ENCODE measurements at places on chromosomes 5 and 9.

- no peak for DNase-seq
These were observed 586.0 kb downstream of the CCDC171 start for GRCh38 chr9:16138561-16139491.

DNA sequence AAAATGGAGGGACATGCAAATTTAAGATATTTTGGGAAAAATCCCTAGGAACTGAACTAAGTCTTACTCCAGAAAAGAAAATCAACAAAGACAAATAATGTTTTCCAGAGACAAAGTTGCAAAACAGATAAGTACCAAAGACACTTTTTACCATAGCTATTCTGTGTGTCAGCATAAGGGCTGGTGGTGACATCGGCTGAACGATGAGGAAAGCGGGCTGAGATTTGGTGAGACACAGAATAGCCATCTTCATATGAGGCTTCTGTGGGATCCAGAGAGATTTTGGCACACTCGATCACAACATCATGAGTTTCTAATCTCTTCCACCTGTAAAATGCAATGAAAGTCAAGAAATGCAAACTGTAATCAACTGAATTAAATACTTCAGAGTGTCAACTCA lies 32.3 kb downstream of the TSC1 start:
- no peak for DNase-seq

DNA sequence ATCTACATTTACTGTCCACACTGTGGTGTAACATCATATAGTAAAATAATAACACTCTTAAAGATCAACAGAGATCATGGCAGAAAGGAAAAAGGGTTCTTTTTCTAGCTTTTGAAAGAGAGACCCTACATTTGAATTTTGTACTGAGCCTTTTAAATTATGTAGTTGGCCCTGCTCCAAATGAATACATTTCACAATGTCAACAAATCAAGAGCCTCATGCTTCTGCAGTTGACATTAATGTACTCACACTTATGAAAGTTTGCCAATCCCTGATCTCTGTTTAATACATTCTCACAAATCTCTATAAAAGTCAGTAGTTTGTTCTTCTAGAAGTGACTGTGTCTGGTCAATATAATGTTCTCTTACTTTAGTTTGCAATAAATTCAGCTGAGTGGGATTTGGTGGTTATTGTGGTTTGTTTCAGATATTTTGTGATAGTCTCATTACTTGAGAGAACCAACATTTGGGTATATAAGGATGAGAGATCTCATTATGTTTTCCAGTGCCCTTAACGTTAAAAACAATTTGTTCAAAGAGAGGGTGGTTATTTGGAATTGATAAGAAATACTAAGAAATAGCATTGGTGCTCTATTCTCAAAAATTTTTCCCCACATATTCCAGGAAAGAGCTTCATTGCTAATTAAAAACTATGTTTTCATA lies 277.8 kb upstream of the FTMT start:
- DNase-seq, result no peak

- no peak for DNase-seq
These were observed 970.9 kb upstream of the NUDT12 start for GRCh38 chr5:104533498-104533897.

GRCh38 chr9:107172979-107173347 lies 110.1 kb upstream of the RAD23B start:
- DNase-seq, result no peak

DNA sequence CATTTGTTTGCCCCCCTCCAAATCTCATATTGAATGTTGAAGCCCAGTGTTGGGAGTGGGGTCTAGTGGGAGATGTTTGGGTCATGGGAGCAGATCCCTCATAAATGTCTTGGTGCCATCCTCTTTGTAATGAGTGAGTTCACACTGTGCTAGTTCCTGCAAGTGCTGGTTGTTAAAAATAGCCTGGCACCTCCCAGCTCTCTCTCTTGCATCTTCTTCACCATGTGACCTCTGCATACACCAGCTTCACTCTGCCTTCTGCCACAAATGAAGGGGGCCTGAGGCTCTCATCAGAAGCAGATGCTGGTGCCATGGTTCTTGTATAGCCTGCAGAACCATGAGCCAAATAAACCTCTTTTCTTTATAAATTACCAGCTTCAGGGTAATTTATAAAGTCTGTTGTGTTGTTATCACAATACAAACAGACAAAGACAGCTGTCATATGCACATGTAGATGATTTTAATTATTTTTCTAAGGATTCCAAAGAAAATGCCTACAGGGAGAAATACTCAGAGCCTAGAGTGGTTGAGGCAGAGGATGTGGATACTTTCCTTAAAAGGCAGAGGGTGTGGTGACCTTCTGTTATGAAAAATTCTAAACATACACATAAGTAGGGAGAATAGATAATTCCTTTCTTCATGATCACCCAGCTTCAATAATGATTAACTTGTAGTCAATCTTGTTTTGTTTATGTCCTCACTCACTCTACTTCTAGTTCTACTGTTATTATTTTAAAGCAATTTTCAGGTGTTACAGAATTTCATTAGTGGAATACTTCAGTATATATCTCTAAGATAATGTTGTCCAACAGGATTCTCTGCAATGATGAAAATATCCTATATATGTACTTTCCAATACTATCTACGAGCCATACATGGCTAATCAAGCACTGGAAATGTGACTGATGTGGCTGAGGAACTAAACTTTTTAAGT lies 75.1 kb upstream of the RANBP6 start:
- no peak for DNase-seq

DNA sequence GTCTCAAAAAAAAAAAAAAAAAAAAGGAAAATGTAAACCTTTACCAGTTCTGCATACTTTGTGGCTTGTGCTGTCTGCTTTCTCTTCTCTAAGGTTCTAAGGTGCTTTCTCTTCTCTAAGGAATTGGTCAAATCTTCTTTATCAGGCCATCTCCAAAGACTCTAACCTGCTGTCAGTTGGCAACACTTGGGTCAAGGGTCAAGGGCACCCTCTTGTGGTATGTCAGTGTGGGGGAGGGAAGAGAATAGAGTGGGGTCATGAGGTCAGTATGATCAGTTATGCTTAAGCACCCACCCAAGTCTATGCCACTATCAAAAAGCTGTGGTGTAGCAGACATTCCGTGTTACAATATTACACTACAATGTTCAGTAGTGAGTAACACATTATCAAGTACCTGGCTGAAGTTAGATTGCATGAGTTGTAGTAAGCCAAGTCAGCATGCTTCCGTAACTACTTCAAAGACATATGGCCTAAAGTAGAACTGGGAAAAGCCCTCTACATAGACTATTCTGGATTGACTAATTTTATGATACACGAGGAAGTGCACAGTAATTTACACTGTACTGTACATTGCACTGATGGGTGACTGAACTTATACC lies 25.0 kb upstream of the CCL28 start:
- DNase-seq, result no peak

DNA sequence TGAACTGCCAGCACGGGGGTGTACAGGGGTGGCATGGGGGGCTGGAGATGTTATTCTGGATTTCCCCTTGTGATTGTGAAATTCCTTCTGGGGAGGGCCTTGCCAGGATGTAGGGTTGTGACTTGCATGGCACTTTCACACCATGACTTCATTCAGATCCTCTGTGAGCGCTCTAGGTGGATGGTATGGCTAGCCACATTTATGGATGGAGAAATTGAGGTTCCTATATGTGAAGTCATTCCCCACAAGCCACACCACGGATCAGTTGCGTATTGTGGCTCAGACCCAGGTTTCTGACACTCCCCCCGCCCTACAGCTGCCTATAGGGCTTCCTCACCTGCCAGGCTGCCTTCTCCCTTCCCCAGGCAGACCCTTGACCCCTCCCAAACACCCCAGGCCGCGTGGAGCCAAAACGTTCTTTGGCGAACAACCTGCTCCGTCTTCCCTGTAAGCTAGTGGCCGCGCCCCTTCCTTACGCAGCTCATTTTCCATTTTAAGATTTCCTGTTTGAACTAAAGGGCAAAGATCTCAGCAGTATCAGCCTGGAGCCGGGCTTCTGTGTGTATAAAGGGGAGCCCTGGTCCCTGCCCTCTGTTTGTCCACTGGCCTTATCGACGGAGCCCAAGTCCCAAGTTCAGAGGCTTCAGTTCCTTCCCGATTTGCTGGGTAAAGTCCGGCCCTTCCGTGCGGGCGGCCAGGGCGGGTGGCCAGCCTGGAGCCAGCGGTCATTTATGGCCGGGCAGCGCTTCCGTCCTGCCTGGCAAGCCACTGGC lies 97.8 kb upstream of the KLF4 start:
- DNase-seq, result no peak

DNA sequence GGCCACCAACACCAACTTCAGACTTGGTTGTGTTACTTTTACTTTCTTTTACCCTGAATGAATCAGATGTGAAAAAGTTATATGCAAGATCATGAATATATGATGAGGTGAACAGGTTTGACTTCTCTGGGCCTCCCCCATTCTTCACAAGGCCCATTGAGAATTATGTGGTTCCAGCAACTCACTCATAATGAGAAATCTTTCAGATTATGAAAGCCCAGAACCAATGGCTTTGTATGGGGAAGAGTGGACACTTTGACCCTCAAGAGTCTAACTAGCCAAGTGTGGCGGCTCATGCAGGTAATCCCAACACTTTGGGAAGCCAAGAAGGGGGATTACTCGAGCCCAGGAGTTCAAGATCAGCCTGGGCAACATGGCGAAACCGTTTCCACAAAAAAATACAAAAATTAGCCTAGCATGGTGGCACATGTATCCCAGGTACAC lies 16.1 kb upstream of the LNPEP start:
- no peak for DNase-seq

DNA sequence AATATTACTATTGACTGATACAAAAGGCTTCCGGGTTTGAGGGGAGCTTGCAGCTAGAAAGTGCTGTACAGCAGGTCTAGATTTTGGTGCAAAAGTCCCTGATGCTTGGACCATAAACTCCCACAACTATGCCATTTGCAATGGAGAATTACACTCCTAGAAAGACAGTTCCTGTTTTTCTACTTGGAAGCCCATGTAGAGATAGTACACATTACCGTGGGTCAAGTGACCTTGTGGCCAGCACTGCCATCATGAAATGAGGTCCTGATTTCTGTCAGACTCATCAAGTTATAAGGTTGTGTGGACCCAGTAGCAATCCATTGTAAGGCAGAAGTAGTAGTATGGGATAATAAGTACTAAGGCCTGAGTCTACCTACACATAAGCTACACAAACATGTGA lies 42.8 kb upstream of the TNFSF8 start:
- no peak for DNase-seq

GRCh38 chr5:165370794-165371193 lies 1865.4 kb downstream of the MAT2B start:
- DNase-seq, result no peak

- DNase-seq, result no peak
These were observed 46.5 kb downstream of the GOLM1 start for GRCh38 chr9:86052556-86053468.

DNA sequence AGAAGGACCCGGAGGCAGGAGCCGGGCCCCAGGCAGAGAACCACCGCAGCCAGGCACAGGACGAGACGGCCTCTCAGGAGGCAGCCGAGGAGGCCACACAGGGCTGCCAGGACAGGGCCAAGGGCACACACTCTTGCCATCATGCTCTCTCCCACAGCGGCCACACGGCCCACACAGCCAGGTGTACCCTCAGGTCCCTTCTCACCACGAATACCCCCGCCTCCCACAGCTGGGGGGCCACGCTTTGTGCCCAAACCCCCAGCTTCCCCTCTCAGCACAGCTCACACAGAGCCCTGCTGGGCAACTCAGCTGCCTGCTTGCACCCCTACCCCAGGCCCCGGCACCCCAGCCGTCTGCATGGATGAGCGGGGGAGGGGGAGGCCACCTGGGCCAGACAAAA lies 5.3 kb downstream of the SSNA1 start:
- DNase-seq, result no peak

All from GM12892 (cell line).